Esophagus squamous epithelium (tissue), 5 donors: ENCODE measurements at places on chromosomes 5 and 9. TPM values are rescaled to one million over a fixed set of nuclear protein-coding genes. Genes with fewer than 3 reads are reported as not detected.

The IFNA21 gene
- not detected for total RNA-seq

The HTR1A gene
- total RNA-seq, result not detected

The PCDH12 gene
- total RNA-seq, result 0.75 TPM

GRCh38 chr9:131517761-131518190 is 13.3 kb downstream of the UCK1 start:
- no peak for DNase-seq
- H3K4me1 ChIP-seq, result no peaks in the 10 kb centered on the region
- H3K27ac ChIP-seq, result no peak overlapping the region
- H3K36me3 ChIP-seq, result peaks cover 16% of the 10 kb centered on the region

DNA sequence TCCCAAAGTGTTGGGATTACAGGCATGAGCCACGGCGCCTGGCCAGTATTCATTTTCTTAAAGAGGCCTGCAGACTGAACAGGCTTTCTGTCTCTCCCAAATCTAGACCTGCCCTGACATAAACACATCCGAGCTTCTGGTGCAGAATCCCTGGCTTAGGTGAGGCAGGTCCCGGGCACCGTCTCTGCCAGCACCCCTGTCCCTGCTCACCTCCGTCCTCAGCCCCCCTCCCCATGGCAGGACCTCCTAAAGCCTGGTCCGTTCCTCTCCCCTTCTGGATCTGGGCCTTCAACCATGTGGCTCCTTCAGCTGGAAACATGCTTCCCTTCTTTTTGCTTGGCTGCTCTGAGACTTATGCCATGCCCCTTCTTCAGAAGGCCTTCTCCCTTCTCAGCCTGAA is 22.7 kb upstream of the RXRA start:
- peaks cover 14% of the 10 kb centered on the region for H3K27me3 ChIP-seq
- H3K36me3 ChIP-seq, result no peaks in the 10 kb centered on the region
- DNase-seq, result no peak
- H3K27ac ChIP-seq, result no peak overlapping the region

- no peak overlapping the region for H3K27ac ChIP-seq
- no peak for DNase-seq
- H3K36me3 ChIP-seq, result peaks cover 47% of the 10 kb centered on the region
- no peak overlapping the region for H3K4me3 ChIP-seq
These were observed 15.8 kb upstream of the GLIPR2 start for GRCh38 chr9:36120705-36121104.

GRCh38 chr5:53481159-53481886 is 894 bp downstream of the FST start:
- H3K27ac ChIP-seq, result peak overlapping the region; percentile 75
- peaks cover 42% of the 10 kb centered on the region for H3K27me3 ChIP-seq
- H3K4me3 ChIP-seq, result peak overlapping the region; percentile 78
- H3K4me1 ChIP-seq, result peaks cover 11% of the 10 kb centered on the region
